ENCODE measurements at places on chromosomes 13 and 19.

DNA sequence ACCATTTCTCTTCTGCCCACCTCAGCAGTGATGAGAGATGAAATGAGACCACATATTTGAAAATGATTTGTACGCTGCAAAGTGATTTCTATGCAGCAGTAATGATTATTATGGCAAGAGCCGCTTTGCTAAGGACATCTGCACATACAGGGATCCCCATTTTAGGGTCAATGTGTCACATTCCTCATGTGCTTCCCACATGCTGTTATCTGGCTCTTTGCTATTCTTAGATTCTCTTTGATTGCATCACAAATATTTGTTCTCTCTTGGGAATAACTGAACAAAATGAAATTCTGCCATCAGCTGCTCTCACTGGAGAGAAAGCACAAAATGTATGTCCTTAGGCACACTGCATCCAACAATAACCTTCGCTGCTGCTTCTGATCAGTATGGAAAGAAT, 209.5 kb upstream of the IPO5 start:
- DNase-seq, result no peak

DNA sequence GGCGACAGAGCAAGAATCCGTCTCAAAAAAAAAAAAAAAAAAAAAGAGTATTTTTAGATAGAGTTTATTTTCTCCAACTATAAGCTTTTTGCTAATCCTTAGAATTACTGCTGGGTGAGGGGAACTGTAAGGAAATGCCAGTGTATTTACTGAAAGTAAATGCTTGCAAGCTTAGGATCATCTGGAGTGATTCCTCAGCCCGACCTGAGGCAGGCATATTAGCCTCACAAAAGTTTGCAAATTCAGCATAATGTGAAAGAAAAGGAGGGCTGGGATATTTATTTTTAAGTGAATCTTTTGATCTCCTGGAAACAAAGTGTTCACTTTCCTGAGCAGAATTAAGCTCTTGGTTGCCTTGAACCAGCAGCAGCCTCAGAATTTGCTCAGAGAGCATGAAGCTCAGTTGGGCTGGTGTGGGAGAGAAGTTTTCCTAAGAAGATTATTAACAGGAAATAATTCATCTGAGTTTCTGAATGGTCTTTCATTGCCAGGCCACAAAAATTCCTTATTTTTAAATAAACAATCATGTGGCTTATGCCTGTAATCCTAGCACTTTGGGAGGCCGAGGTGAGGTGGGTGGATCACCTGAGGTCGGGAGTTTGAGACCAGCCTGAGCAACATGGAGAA, 24.7 kb upstream of the SPATA13 start:
- DNase-seq, result no peak

DNA sequence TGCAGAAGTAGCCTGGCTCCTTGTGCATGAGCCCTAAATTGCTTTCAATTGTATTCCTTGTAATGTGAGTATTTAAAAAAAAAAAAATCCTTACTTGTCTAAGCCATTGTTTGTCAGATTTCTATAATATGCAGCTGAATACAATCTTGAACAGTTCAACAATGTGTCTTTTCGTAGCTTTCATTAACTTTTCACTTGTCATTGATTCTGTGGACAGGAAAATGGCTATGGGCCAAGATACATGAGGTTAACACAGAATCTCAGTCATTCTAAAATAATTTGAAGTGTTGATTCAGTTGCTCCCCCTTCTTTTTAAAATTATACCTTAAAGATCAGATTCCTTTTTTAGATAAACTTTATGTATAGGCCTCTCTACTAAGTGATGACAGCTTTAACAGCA, 395.8 kb upstream of the KLF12 start:
- no peak for DNase-seq

- no peak for DNase-seq
Measured at GRCh38 chr13:44800626-44801025, 188.6 kb downstream of the NUFIP1 start.

DNA sequence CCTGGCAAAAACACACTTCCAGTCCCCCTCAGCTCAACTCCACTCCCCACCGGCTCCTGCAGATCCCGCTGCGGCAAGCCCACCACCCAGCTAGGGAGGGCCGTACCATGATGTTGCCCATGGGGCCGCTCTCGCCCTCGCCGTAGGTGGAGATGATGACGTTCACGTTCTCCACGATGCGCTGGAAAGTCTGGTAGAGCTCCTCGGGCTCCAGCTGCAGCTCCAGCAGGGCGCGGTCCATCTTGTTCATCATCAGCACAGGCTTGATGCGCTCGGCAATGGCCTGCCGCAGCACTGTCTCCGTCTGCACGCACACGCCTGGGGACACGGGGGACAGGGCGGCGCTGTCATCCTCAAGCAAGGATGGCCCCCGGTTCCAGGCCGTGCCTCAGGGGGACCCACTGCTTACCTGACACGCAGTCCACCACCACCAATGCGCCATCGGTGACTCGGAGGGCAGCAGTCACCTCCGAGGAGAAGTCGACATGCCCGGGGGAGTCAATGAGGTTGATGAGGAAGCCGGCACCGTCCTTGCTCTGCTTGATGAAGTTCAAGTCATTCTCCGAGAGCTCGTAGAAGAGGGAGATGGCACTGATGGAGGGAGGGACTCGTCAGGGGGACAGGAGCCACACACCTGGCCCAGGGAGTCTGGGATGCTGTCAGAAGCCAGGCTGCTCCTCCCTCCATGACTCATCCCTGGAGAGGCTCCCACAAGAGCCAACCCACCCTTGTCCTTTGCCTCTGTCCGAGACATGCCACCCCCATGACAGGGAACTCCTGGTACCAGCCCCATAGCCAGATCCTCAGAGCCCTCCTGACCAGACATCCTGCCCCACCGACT, 2.3 kb downstream of the EEF2 start:
- no peak for DNase-seq
